HFFc6 (cell line): ENCODE measurements at places on chromosomes 16 and 17.

DNA sequence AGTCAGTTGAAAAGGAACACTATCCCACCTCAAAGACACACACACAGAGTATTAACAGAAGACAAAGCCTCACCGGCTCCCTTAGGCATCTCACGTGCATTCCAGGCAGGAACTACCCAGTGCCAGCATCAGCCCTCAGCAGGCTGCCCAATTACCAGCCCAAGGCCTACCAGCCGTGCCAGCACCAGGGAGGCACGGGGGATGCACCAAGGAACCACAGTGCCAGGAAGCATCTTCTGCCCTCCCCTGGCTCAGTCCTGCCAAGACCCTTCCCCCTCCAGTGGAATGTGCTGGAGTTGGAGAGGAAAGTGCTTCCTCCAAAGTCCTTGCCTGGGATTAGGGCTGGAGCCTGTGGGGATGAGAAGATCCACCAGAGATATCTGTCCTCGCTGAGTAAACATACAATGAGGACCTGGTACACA is 11.0 kb upstream of the KRT19 start:
- no peak for DNase-seq

DNA sequence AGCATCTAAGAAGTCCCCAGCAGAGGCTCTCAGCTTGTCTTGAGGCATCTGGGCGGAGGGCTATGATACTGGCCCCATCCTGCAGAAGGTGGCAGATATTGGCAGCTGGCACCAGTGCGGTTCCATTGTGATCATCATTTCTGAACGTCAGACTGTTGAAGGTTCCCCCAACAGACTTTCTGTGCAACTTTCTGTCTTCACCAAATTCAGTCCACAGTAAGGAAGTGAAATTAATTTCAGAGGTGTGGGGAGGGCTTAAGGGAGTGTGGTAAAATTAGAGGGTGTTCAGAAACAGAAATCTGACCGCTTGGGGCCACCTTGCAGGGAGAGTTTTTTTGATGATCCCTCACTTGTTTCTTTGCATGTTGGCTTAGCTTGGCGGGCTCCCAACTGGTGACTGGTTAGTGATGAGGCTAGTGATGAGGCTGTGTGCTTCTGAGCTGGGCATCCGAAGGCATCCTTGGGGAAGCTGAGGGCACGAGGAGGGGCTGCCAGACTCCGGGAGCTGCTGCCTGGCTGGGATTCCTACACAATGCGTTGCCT is at the start of gene CIITA:
Gene CIITA, plus strand, starts transcription at position 404 of the 543 bp plus-strand sequence. Its CDS starts 129 bp downstream, at position 533.
- peak; percentile 90 for DNase-seq

DNA sequence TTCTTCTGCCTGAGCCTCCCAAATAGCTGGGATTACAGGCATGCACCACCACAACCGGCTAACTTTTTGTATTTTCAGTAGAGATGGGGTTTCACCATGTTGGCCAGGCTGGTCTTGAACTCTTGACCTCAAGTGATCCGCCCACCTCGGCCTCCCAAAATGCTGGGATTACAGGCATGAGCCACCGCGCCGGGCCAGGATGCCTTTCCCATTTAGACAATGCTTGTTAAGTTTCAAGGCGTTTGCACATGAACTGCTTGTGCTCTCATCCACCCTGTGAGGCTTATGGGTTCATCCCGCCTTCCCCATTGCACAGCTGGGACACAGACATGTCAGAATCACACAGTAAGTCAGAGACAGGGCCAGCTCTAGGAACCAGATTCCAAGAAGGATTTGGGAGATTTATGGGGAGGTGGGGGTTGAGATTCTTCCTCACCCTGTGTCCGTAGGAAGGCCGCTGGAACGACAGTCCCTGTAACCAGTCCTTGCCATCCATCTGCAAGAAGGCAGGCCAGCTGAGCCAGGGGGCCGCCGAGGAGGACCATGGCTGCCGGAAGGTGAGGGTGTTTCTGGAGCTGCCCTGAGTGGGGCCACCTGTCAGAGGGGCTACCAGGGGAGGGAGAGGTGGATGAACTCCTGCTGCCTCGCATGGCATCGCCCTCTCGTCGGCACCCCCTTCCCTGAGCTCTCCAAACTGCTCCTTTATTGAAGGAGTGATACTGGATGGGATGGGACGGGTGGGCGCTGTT is 46.3 kb downstream of the MRC2 start:
- no peak for DNase-seq

GRCh38 chr17:62309396-62309795 is 71.0 kb upstream of the EFCAB3 start:
- no peak for DNase-seq

DNA sequence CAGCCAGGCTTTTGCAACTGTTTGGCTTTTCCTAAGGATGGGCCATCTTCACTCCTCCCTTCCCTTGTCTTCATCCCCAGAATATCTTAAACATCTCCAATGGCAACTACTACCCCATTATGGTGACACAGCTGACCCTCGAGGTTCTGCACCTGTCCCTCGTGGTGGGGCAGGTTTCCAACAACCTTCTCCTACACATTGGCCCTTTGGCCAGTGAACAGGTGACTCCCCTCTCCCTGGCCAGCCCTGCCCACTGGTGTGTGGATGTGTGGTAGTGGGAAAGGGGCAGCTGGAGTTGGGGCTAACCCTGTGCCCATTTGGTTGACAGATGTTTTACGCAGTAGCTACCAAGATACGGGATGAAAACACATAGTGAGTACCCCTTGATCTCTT is 4.7 kb downstream of the TMEM106A start:
- DNase-seq, result no peak

- no peak for DNase-seq
Observed at GRCh38 chr17:34413443-34414119, 50.5 kb upstream of the CCL1 start.

DNA sequence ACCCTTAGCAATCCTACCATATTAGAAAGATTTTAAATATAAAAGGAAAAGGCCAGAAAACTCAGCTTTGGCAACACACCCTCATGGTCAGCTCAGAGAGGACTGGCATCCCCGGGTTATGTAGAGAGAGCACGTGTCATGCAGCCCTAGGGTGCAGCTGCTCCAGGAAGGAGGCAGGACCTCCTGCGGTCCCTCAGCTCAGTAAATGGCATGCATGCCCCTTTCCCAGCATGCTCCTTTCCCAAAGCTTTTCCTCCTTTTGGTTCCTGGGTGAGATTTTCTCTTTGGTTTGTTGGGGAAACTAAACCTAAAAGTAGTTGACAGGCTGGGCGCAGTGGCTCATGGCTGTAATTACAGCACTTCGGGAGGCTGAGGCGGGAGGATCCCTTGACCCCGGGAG is 3.9 kb downstream of the GAN start:
- no peak for DNase-seq

DNA sequence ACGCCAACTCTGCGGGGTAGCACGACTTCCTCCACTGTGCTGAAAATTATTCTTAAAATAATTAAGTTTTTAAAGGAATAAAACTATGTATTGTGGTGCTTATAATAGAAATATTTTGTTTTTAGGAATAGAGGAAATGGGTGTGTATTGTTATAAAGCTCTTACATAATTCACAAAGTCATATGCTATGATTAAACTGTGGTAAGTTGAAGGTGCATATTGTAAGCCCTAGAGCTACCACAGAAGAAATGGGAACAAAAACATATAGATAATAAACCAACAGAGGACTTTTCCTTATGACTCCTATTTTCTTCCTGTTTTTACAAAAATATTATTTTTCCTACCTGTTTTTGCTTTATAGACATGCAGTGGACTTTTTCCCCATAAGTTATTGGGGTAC is 4.3 kb upstream of the SLFN11 start:
- no peak for DNase-seq

DNA sequence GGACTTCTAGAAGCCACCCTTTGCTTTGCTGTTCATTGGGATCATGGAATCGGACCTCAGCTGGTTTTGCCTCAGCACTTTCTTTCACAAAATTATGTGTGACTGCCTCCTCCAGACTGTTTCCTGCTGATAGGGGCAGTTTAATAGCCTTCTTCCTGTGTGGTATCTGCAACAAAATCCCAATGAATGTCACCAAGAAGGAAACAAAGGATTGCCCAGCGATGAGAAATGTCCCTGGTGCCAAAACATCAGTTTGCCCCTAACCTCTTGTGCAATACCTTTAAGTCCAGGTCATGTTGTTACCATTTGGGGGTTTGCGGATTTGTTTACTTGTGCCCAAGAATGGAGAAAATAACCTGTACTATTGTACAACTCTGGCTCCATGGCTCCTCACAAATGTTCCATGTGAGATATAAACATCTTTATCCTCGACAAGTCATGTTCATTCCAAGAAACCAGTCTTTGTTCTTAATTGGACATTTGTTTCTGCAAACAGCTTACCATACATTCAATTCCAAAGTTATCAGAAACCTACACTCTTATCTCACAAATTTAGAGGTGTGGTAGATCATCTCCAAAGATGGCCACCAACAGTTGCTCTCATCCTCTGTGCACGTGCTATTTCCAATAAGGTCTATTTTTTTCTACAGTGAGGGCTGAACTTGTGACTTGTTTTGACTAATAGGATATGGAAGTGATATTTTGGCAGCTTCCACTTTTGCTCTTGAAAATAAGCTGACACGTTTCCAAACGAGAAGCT is 14.8 kb downstream of the TAC4 start:
- DNase-seq, result no peak

GRCh38 chr16:49698931-49699840 is 156.7 kb downstream of the ZNF423 start:
- DNase-seq, result no peak

- DNase-seq, result no peak
Observed at GRCh38 chr16:69402439-69402838, 16.6 kb upstream of the TERF2 start.

DNA sequence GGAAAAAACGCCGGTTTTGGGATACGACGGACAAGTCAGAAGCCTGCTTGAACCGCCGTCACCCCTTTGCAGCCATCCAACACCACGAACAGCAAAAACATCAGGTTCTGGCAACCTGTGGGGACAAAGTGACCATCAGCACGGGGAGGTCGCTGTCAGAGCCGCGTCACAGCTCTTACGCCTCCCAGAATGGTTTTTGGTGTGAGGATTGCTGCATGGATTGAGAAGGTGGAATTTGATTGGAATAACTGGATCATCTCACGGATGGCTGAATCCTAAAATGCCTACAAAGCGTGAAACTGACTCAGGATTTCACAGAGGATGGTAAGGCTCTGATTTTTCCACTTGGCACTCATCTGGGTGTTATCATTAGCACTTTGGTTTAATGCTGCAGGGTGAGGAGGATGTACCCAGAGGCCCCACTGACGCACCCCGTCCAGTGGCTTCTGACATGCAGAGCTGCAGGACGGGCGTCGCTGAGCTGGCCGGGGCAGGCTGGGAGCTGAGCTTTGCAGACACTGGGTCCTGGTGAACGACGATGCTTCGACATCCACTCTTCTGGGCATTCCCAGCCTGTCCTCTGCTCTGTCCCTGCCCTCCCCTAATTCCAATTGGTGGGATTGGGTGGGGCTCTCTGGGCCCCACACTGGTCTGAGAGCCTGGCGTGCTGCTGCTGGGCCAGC is 73.4 kb upstream of the CREBBP start:
- DNase-seq, result no peak

DNA sequence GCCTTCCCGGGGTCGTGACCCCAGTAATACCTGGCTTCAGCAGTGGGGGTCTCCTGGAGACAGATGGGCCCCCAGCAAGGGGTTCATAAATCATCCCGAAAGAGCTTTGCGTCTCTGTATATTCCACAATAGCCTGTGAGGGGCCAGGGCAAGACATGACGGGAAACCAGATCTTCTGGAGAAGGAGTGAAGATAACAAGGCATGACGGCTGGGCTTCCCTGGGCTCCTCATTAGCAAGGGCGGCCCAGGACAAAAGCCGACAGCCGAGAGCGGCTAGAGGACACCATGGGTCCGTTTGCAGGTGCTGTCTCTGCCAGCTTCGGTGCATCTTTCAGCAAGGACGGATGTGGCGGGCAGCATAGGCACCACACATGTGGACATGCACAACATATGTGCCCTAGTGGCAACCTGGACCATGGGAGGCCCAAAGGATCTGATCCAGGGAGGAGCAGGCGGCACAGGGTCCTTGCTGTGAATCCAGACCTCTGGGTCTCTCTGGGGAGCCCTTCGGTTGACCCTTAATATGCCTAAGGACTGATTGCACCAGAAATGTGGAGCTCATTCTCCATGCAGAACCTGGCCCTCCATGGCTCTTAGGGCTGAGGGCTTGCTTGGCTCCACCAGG is 136.9 kb upstream of the FOXF1 start:
- no peak for DNase-seq

DNA sequence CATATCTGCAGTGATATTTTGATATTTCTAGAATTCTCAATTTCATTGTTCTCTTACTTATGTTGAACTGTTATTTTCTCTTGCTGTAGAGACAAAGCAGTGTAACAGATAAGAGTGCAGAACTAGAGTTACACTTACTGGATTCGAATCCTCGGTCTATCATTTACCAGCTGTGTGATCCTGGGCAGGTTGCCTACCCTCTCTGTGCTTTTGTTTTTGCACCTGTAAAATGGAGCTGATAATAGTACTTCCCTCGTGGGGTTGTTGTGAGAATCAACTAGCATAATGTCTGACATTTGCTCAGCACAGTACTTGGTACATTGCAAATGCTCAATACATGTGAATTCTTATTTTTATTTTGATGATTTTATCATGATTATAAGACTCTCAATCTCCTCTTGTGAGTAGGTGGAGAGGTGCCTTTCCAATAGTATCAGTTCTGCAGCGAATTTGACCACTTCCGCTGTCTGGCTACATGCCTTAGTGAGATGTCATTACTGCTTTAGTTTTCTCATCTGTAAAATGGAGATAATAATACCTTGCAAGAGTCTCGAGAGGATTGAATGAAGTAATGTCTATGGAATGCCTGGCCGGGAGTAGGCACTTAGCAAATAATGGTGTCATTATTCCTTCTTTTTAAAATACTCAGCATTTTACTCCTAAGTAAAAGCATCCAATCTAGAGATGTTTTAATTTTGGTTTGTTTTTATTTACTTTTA is 312.2 kb upstream of the MAF start:
- no peak for DNase-seq

DNA sequence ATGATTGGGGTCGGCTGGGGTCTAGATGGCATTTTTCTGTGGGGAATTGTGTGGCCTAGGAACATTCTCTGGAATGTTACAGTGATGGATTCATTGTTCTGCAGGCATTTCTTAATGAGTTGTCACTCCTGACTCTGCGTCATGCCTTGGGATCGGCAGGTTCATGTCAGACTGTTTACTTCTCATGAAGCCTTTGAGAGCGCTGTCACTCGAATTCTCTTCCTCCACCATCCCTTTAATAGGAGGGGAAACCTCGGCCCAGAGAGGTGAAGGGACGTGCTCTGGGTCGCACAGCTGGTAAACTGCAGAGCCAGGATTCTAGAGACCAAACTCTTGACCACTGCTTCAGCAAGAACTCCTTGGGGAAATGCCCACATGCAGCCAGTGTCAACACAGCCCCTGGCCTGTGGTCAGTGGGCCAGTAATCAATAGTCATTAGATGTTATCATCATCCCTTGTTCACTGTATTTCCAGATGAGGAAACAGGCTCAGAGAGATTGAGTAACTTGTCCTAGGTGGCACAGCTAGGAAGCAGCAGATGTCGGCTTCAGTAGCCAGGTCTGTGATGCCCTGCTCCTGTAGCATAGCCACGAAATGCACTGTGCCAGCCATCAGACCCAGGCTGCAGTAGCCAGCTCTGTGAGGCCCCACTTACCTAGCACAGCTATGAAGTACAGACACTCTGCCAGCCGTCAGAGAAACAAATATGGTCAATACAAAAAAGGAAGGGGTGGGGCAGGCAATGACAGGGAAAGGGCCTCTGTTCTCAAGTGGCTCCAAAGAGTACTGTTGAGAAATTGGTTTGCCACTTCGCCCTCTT is 259.0 kb downstream of the CPPED1 start:
- no peak for DNase-seq
